Activated T-cell treated with anti-CD3 and anti-CD28 coated beads, Interleukin-2, amount 50 U/mL, for 48 hours (primary cell): ENCODE measurements at places on chromosomes 11 and 22.

DNA sequence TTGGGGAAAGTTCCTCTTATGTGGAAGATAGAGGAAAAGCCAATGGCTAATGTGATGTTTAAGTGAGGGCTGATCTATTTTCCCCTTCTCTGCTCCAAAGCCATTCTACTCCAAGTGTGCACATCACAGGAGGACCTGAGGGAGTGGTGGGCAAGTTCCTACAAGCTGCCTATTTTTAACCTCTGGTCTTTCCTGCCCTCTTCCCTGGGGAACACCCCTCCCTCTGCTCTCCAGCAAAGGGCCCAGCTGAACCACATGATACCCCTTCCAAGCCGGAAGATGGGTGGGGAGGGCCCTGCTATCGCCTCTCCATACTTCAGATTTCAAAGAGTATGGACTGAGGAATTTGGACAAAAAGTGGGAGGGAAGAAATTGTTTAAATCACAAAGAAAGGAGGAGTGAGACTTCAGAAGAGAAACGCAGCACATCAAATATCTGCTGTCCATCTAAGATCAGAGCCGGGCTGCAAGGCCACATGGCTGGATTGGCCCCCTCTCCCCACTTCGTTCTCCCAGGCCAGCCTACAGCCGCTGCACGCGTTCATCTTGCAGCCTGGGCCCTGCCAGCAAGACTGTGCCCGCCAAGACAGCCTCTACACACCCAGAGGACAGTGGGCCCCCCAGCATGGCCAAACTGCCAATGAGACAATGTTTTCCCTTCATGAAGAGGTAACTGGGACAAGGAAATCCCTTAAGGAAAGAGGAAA, 77.5 kb downstream of the MICAL3 start:
- DNase-seq, result no peak

DNA sequence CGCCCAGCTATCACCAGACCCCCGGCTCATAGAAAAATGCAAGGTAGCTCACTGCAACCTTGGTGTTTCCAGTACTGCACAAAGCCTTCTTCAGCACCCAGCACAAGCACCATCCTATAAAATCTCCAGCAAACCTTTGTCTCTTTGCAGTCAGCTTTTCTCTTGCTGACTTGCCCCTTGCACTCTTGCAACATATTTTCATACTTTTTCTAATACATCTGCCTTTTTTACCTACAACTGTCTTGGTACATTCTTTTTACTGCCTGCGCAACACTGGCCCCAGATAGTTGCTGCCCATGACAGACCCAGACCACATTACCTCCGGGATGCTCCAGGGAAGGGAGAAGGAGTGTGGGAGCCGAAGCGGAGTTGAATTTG, 142.4 kb downstream of the MPPED1 start:
- no peak for DNase-seq

DNA sequence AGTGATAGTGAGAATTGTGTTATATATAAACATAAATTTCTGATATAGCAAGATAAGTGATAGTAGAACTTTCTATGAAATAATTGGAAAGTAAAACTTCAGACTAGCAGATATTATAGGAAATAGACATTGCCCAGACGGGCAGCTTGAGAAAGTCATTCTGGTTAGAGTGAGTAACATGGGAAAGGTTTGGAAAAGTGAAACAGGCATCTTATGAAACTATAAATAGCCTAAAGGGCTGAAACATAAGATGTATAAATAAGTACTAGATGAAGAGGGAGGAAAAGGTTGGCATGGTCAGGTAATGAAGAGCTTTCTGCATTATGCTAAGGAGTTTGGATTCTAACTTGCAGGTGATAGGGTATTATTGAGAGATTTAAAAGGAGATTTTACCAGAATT, 101.3 kb downstream of the DYNC2H1 start:
- DNase-seq, result no peak

DNA sequence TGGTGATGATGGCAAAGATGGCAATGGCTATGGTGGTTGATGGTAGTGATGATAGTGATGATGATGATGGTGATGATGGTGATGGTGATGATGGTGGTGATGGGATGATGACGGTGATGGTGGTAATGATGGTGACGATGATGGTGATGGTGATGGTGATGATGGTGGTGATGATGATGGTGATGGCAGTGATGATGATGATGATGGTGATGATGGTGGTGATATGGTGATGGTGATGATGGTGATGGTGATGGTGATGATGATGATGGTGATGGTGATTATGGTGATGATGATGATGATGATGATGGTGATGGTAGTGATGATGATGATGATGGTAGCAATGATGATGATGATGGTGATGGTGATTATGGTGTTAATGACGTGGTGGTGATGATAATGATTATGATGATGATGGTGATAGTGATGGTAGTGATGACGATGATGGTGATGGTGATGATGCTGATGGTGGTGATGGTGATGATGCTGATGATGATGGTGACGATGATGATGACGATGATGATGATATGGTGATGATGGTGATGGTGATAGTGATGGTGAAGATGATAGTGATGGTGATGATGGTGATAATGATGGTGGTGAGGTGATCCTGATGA, 232.1 kb downstream of the BRD1 start:
- DNase-seq, result no peak

- no peak for DNase-seq
Measured at GRCh38 chr22:46673662-46674236, 53.6 kb downstream of the GRAMD4 start.

- peak; percentile 87 for DNase-seq
Measured at GRCh38 chr11:66868726-66869566, 12.1 kb downstream of the LRFN4 start.

DNA sequence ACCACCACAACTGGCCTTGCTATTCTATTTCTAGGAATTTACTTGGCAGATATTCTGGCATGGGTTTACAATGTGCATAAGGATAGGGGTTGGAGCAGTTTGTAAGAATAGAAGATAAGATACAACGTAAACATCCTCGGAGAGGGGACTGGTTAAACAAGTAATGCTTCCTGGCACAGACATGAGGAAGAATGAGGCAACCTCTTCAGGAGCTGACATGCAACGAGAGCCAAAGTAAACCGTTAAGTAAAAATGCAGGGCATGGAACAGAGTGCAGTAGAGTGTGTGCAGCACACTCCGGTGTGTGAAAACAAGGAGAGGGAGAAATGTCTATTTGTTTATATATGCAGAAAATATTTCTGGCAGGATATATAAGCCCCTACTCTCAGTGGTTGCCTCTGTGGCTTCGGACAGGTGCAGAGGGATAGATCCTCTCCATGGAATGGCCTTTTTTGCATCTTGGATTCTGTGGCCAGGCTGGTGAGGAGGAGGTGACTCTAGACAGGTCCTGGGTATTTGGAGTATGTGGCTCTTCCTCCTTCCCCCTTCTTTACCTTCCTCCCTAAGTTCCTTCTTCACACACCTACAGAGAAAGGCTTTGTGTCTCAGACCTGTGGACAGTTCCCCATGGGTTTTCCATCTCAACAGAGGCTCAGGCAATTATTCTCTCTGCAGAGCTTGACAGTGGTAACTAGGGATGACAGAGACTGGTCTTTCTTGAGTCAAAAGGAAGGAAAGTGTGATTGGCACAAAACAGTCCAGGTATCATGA, 2.5 kb downstream of the RAB36 start:
- no peak for DNase-seq

DNA sequence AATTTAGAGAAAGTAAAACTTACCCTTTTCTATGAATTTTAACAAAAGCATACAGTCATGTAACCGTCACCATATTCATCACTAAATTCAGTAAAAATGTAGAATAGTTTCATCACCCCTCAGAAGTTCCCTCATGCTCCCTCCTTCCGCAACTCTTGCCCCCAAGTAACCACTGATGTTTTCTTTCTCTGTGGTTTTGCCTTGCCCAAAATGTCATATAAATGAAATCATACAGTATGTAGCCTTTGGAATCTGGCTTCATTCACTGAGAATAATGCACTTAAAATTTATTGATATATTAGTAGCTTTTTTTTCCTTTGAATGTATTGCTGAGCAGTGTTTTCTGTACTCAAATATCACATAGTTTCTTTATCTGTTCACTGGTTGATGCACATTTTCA, 60.1 kb downstream of the DCUN1D5 start:
- DNase-seq, result no peak

DNA sequence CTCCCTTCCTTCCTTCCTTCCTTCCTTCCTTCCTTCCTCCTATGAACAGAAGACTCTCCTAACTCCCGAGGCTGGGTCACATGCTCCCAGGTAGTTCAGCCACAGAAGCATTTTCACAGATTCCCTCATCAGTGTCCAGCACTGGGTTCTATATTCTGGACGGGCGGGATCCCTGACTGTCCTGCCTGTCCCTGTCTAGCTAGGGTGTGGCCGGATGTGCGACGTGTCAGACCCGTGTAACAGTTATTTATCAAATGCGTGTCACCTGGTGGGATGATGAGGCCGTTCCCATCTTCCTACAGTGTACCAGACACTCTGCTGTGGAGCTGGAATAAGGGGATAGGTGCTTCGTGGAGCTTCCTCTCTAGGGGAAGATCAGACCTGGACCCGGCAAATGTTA, 901.0 kb downstream of the BRD1 start:
- no peak for DNase-seq

DNA sequence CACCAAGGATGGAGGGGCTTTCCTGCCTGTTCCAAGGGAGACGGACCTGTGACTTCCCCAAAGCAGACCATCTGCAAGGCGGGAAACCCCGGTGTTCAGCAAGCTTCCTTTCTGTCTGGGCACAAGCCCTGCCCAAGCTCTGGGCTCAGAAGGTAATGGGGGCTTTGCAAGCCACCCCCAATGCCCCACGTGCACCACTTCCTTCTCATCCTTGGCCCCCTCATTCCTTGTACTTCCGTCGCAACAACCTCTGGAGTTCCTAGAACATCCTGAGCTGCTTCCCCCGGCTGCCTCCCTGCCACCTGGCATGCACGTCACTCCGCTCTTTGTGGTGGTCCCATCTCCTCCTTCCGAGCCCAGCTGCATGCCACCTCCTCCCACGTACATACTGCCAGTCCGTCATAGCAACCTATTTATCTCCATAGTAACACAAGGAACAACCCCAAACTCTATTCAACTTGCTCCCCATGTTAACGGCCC, 3.9 kb downstream of the MYEOV start:
- DNase-seq, result no peak

GRCh38 chr22:32854351-32854804, 52.9 kb downstream of the TIMP3 start:
- no peak for DNase-seq

- peak; percentile 43 for DNase-seq
Measured at GRCh38 chr11:102293873-102294601, 23.2 kb upstream of the BIRC3 start.

GRCh38 chr22:22588485-22589164, 29.6 kb upstream of the PRAME start:
- no peak for DNase-seq

DNA sequence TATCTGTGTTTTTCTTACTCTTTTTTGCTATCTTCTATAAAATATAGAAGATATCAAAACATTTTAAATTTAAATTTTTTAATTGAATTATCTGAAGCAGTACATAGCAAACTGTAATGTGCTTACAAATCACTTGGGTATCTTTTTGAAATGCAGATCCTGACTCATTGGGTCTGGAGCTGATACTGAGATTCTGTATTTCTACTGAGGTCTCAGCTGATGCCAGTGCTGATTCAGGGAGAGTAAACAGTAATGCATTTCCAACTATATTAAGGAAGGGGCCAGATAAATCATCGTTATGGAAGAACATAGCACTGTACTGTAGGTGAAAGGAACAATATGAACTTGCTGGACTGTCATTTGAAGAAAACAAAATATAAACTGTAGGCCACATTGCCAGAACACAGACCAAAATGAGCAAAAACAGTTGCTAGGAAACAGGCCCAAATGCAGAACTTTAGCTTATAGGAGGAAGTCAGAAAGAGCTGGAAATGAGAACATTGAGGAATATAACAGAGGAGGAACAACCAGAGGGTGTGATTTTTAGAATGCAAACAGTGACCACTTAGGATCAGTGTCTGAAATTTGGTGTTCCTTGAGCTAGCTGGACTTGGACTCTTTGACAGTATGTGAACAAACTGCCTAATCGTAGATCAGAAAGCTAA, 3.3 kb downstream of the ARL14EP start:
- no peak for DNase-seq

- DNase-seq, result no peak
Measured at GRCh38 chr11:95360377-95361075, 129.5 kb upstream of the SESN3 start.

DNA sequence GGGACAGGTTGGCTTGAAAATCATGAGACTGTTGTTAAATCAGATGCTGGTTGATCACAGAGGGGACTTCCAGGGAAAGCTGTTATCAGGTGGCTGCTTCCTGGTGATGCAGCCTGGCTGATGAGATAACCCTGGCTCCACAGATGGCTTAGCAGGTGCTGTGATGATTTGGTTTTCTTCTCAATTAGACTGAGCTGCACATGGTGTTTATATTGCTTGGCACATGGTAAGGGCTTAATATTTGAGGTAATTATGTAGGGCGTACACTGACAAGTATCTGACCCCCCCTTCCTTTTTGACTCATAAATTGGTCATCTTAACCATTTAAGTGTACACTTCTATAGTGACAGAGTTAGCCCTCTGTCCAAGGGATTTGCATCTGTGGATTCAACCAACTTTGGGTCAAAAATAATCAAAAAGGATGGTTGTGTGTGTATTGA, 7.0 kb downstream of the RPS3 start:
- DNase-seq, result no peak

DNA sequence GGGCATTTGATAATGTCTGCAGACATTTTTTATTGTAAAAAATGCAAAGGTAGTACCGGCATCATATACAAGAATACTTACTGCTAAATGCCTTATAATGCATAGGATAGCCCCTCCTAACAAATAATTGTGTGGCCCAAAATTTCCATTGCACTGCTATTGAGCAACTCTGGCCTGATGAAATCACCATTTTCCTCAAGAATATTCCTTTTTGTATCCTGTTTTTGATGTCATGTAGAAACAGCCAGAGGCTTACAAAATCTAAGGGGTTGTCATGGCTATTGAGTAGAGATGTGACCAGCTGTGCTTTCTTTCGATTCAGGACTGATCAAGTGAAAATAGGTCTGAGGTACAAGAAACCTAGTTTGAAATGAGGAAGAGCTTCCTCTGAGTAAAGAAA, 854.3 kb downstream of the KCNA4 start:
- DNase-seq, result no peak

- no peak for DNase-seq
Measured at GRCh38 chr11:117459123-117459978, 131.7 kb downstream of the CEP164 start.
